RWPE2 (cell line): ENCODE measurements at places on chromosomes 1 and 21.

DNA sequence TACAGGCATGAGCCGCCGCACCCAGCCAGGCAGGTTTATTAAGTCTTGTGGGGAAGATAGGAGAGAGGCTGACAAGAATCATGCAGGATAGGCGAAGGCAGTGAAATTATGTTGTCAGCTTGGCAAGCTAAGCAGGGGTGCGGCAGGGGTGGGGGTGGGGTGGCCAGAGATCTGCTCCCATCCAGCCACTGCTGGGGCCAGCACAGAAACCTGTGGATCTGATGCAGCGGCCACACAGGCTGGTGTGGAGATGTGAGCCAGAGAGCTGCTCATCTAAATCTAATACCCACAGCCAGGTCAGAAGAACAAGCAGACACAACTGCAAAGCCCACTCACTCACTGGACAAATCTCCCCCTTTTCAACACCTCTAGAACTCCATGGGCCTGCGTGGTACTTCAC lies 68.7 kb downstream of the KCTD3 start:
- DNase-seq: no peak

DNA sequence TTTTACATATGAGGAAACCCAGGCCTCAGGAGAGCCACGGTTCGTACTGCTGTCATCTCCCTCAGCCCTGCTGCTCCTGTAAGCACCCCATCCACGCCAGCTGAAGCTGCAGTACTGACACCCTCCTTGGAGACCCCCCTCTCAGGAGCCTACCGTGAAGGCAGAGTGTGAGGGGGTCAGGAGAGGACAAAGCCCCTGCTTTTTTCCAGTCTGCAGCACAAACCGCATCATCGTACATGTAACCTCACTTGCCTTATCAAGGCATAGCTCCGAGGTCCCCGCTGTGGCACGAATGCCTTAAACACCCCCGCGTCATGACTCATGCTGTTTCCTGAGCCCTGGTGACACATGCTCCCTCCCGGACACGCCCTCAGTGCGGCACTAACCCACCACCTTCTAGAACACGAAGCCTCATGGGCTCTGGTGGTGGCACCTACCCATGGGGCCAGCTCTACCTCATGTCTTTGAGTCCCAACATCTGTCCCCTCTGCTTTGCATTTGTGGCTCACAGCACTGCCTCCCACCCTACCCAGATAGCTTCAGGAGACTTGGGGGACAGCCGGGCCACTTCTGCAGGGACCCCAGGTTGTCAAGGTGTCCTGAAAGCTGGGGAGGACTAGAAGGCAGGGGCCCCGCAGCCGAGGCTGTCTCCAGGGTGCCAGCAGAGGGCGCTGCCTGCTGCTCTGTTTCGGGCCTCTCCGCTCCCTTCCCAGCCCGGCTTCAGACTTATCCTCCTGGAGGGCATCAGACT lies 4.9 kb downstream of the SH3BGRL3 start:
- DNase-seq: peak; percentile 92

- no peak for DNase-seq
Measured at GRCh38 chr1:170660281-170660713, 3.6 kb upstream of the PRRX1 start.

DNA sequence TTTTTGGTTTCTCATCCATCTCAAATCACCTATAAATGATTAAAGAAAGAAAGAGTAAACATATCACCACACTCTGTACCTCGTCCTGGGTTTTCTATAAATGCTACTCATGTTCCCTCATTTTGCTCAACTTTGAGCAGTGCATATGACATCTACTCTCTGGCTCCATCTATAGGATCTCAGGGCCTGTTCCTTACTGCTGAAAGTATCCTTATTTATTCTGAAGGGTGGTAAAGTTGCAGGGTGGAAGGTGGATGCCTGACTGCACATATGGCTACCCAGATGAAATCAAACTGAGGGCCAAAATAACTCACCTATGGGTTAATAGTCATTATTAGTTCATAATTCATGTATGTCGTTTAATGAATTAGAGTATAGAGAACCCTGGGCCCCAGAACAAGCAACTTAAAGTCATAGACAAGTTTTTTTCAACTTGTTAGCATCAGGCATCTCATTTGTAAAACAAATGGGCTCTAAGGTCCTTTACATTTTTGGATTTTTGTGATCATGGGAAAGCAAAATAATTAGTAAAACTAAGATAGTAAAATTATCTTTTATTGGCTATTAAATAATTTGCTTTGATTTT lies 46.5 kb downstream of the NCF2 start:
- no peak for DNase-seq

GRCh38 chr21:19995253-19995652 lies 1003.0 kb upstream of the NCAM2 start:
- DNase-seq: no peak

- DNase-seq: no peak
Measured at GRCh38 chr1:19710825-19711611, 46.3 kb downstream of the HTR6 start.

- no peak for DNase-seq
Measured at GRCh38 chr1:151995774-151996173, 2.1 kb upstream of the S100A10 start.

DNA sequence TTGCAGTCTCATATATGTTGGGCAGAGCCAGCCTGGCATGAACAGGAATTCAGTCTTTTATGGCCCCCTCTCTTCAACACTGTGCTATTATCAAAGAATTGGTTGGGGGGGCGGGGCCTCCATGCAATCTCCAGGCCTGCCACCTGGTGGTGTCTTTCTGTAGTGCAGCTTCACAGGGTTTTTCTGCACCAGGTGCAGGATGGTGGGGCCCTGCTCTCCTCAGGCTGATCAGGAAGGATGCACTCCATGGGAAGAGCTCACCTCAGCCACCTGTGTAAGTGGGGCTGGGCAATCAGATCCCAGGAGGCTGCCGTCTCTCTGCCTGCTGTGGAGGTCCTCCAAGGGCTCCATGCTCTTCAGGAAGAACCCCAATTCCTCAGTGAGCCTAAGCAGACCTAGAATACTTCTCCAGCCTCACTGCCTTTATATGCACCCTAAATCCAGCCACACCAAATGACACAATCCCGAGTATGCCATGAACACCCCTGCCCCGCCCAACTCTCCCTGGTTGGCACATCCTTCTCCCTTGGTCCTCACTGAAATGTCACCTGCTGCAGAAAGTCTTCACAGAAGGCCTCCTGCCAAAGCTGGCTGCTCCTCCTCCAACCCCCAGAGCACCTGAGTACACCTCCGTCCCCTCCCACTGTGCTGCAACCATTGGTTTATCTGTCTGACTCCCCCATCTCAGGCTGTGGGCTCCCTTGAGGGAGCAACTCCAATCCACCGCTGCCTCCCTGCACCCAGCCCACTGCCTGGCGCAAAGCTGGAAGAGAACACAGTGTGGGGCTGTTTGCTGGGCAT lies 16.5 kb downstream of the STK40 start:
- no peak for DNase-seq

GRCh38 chr1:187460093-187460492 lies 631.3 kb downstream of the PLA2G4A start:
- DNase-seq: no peak

- DNase-seq: no peak
Measured at GRCh38 chr1:69929308-69930057, 275.9 kb downstream of the LRRC40 start.

- no peak for DNase-seq
Measured at GRCh38 chr1:147204080-147204479, 21.1 kb downstream of the FMO5 start.

DNA sequence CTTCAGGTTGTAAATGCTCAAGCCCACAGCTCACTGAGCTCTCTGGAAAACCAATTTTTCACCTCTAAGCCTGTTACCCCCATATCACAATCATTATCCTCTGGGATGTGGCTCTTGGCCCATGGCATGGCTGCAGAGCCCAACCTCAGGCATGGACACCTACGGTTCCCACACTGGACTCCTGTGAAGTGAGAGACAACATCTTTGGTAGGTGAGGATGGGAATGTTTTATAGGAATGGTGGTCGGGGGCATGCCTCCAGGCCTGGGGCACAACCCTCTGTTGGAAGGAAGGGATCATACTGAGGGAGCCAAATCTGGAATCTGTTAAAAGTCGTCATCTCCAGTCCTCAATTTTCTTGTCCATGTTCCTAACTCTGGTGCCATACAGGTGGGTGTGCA lies 179.1 kb downstream of the FOXD2 start:
- DNase-seq: no peak
